NCI-H2081 treated with DMSO at 0.1 percent for 48 hours (cell line): ENCODE measurements at places on chromosomes 1 and 21.

DNA sequence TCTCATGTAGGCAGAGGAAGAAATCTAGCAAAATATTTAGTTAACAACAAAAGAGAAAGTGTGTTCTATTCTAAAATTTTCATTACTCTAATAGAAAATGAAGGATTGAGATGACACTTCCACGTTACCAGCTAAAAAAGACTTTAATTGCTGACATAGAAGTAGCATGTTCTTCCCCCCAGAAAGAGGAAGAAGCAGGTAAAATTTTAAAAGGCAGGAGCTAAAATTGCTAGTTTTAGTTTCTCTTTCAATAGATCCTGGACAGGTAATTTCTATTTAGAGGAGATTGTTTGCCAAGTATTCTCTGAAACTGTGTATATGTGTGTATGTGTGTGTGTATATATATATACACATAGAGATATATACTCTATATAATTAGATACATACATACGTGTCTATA is 248.1 kb upstream of the FMN2 start:
- no peak for DNase-seq

- no peak for DNase-seq
These were observed 21.3 kb downstream of the SYDE2 start for GRCh38 chr1:85179522-85179921.

DNA sequence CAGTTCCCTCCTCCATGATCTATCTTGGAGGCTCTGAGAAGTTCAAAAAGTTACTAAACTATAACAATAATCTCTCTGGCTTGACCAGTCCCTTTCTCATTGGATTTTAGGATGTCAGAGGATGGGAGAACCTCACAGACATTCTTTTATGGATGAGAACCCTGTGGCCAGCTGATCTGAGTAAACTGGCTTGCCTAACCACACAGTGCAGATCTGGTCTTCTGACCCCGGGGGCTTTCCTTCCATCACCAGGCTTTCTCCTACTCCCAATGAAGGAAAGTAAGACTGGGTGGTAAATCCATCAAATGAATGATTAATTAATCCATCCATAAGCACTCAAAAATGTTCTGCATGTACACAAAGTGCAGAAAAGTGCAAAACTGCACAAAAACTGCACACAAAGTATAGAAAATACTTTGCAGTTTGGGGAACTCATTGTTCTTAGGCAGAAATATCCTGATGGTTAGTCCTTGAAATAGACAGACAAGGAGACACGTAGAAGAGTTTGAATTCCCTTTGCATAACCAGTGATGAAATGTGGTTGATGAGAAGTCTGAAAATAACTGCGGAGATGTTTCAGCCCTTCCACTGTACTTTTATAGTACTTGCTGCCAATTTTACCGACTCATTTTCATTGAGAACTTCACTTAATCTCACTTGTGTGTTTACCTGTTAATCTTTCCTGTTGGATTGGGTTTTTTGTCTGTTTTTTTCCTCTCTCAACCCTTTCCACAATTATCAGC is 2.5 kb upstream of the F3 start:
- DNase-seq, result no peak

DNA sequence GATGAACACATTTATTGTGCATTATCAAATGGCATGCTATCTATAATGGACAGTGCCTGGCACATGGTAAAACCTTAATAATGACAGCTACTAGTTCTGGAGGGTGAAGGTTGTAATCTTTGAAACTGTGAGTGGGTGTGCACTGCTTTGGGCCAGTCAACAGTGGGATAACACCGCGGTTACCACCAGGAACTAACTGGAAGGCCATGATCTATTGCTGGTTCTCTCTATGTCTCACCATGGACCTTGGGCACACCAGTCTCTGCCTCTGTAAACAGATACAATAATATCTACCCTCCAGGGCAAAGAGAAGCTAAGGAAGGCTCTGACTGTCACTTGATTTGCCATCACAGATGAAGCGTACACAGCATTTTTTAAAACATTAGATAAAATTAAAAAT is 198.6 kb upstream of the ESRRG start:
- no peak for DNase-seq

DNA sequence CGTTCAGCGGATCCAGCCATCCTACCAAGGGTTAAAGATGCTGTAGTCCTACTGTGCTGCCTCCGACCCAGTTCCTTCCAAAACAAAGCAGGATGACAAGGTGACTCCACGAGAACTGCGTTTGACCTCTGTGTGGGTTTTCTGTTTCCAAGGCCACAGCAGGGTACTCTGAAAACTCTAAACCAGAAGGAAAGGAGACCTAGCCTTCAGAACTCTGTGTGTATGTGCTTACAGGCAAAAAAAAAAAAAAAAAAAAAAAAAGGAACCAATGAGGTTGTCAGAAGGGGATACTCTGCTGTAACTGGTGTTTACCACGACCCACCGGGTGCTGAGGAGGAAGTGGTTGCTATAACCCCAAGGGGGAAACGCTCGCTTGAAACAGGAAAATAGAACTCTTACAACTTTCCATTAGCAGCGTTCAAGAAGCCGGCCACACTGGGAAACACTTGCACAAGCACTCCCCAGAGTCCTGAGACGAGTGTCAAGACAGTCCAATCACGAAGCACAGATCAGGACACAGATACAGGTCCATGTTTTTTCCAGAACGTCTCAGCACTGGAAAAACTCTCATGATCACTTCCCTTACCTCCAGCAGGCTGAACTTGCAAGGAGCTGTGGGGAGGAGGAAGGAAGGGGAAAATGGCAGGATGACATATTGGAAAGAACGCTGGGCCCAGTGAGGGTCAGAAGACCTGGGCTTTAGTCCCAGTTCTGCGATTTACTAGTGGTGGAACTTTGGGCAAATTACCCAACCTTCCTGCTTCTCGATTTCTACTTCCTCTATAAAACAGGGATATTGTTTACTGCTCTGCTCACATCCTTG is 64.0 kb downstream of the ITPKB start:
- no peak for DNase-seq

- no peak for DNase-seq
These were observed 252.5 kb downstream of the SIPA1L2 start for GRCh38 chr1:232377494-232377770.

DNA sequence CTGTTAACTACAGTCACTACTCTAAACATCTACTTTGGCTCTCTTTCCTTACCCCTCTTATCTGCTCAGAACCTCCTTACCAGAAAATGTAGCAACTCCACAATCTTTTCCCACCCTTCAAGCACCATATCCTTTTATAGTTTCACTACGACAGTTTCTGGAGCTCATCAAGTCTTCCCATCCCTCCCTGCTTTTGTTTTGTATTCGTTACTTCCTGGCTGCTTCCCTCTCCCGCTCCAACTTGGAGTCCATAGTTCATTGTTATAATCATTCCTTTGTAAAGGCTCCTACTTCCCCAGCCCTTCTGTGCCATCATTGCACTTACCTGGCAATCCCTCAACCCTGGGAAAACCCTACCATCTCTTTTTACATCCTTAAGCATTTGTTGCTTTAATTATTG is 18.0 kb downstream of the MPZL1 start:
- no peak for DNase-seq

- DNase-seq, result no peak
These were observed 95.0 kb upstream of the VAV3 start for GRCh38 chr1:108059945-108060344.

- DNase-seq, result no peak
These were observed 22.3 kb upstream of the TRAF3IP3 start for GRCh38 chr1:209733409-209734192.

DNA sequence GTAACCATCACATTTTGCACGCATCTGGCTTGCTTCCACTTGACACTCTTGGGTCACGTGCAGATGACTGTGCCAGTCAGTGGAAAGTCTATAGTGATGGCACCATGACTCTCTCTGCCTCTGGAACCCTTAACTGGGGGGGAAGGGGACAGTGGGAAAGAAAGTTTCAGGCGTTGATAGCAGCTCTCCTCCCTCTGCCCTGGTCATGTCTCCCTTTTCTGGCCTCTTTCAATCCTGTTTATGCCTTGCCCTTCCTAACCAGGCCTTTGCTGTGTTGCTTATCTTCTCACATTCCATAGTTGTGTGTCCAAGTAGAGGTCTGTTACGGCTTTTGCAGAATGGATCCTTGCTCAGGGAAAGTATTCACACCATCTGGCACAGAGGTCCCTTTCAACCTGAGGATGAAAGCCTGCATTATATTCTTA is 93.5 kb downstream of the NRDC start:
- no peak for DNase-seq

GRCh38 chr1:29264773-29265389 is 28.6 kb downstream of the PTPRU start:
- no peak for DNase-seq

GRCh38 chr1:114610546-114611245 is 29.3 kb upstream of the BCAS2 start:
- DNase-seq, result no peak

DNA sequence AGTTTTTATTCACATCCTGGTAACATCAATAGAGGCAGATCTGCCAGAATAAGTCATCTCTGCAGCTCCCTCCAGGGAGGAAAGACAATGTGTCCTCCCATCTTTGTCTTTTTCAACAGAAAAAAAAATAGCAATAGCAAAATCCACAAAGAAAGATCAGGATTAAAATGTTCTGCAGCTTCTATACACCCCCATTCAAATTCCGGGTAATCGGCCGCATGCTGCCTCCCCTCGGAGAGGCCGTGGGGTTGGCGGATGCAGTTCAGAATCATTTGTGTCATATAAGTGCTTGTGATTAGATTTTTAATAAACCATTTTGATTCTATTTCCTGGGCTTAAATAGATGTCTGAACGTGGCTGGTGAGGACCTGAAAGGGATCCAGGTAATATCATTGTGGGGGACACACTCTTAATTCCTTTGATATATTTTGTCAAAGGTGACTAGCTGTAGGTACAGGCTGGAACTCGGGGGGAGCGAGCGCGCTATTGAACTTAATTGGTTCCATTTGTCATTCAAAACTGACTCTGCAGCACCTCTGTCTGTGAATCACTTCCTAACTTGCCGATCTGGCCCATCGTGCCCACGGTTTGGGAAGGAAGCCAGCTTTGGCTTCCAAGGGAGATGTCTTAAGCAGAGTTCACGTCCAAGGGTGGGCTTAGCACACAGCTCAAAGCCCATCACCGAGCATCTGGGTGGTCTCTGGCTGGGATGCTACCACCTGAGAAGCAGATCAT is 85.6 kb upstream of the ARHGEF16 start:
- no peak for DNase-seq

GRCh38 chr1:4611563-4612341 is 42.7 kb upstream of the AJAP1 start:
- no peak for DNase-seq

DNA sequence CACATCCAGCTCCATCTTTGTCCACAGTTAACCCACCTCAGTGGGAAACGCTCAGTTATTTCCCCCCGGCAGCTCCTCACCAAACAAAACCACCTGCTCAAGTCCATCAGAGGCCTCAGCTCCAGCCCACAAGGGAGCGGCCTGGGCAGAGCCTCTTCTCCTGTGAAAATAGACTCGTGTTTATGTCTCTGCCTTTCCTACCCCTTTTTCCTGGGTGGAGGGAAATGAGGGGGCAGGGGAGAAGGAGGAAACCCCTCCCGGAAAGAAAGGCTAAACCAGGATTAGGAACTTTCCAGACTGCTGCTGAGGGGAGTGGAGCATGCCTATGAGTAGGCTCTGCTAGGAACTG is 81.6 kb downstream of the PAX7 start:
- DNase-seq, result no peak

DNA sequence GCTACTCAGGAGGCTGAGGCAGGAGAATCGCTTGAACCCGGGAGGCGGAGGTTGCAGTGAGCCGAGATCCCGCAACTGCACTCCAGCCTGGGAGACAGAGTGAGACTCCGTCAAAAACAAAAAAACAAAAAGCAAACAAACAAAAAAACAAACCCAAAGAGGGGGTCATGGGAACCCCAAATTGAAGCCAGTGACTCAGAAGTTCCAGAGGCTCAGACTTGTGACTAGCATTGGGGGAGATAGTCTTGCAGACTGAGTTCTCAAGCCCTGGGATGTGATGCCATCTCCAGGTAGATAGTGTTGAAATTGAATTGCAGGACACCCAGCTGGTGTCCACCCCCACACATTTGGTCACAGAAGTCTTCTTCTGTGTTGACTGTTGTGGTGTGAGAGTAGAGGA is 24.9 kb upstream of the ENO1 start:
- DNase-seq, result no peak

DNA sequence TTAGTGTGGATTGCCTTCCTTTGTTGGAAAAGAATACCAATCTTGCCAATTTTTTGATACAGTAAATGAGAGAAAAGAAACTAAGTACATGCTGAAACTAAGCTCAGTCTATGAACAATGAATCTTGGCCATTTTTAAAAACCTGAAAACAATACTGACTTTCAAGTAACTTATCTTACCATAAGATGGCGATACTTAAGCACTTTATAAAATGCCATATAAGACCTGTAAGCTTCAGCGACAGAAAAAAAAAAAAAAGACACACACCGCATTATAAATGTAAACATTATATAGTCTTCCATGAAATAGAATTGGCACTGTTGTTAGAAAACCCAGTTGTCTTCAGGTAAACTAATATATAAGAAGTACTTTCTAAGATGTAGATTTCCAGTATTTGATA is 3.0 kb downstream of the OLFM3 start:
- DNase-seq, result no peak

DNA sequence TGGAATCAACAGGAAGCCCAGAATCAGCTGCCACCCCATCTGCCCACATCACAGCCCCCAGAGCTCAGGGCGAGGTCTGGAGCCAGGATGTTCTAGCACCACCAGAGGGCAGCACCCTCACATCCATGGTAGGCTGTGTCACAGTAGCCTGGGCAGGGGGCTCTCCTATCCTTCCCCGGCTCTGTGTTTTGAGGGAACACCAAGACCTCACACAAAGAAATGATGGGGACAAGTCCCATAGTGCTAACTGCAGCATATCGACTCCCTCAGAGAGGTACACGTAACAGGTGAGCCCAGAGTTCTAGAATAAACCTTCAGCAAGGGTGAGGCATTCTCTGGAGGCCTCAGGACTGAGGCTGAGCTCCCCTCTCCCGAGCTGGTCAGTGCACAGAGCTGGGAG is 2.3 kb upstream of the KCNC4 start:
- DNase-seq, result no peak

DNA sequence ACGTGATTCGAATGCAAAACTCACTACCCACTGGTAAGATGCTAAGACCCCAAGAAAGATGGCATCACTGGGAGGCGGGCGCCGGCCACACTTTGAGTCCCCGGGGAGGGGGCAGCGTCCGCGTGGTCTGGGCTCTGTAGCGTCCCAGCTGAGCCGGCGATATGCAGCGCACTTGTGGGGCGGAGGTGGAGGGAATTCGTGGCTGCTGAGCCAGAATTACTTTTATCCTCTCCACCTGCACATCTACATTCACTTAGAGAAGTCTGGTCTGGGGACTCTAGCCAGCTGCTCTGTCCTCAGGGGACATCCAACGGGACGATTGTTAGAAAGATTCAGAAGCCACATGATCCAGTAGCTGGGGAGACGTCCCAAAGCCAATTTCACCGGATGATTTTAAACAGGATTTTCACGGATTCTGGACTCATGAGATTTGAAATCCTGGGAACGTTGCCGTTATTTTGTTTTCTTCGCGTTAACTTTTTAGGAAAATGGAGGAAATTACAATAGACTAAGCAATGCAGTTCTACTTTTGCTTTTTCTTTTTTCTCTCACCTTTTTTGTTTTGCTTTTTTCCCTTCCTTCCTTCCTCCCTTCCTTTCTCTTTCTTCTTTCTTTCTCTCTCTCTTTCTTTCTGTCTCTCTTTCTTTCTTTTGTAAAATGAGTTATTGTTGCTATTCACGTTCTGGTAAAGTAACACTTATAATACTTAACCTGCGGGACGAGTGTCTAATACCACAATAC is 1.3 kb downstream of the JAM2 start:
- no peak for DNase-seq

- DNase-seq, result no peak
These were observed 17.0 kb downstream of the DHRS3 start for GRCh38 chr1:12600880-12601633.
